ENCODE measurements at places on chromosomes 11 and 22.

- no peak for DNase-seq
These were observed 15.3 kb downstream of the MICAL2 start for GRCh38 chr11:12125609-12126149.

GRCh38 chr11:15863411-15863810, 492.9 kb downstream of the SOX6 start:
- DNase-seq: no peak

- DNase-seq: peak; percentile 8
These were observed 947.7 kb upstream of the TENM4 start for GRCh38 chr11:80388536-80388935.

- peak; percentile 77 for DNase-seq
These were observed 22.1 kb downstream of the LMO2 start for GRCh38 chr11:33869481-33870422.

DNA sequence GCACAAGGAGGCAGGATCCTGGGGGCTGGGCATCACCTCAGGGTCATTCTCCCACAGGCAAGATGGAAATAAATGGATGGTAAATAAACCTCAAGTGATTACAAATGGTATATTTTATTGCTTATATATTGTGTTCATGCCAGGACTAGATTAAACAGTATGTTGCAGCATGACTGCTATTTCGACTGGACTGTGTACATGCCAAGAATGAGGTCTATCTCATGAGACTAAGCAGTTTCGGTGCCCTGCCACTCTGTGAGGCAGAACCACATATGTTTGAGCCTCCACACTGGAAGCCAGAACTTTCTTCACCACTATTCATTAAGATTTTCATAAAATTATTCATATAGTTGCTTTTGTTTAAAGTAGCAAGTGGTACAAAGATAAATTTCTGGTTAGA, 140.2 kb downstream of the DDX10 start:
- no peak for DNase-seq

DNA sequence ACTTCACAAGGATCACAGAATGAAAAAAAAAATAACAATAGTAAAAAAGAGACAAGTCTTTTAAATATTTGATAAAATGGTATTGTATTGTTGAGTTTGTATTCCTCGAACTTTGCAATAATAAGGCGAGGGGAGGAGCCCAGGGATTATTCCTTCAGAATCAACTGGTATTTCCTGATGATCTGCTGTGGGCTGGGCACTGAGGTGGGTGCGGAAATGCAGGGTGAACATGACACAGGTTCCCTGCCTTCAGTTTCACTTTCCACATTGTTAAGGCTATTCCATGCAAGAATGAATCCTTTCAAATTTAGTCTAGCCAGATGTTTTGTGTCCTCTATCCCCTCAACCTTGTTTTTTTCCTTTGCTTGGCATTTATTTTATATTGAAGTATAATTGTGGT, 2.1 kb upstream of the EIF3M start:
- DNase-seq: peak; percentile 4

DNA sequence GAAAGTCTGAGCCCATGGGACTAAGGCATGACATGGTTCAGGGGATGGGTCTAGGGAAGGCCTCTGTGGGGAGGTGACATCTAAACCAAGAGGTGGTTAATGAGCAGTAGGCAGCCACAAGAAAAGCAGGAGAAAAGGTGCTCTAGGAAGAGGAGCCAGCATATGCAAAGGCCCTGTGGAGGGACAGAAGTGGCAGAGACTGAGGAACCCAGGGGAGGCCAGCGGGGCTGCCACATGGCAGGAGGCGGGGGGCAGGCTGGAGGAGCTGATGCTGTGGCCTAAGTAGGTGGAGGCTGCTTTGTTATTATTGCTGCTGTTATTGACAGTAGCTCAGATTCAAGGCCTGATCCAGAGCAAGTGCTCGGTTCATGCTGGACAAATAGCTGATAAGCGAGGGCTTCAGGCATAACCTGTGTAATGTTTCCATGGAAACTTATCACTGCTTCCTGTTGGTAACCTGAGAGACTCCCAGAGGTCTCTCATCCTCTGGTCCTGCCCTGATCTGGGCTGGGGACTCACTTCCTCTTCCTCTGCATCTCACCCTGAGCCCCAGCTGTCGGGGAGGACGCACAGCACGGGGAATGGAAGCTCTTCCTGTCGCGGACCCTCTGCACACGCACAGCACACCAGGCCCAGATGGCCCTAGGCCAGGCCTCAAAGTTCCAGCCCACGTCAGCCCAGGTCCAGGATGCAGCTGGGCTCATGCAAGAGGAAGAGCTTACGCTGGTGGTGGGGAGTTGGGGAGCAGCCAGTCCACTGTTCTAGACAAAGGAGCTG, 75.2 kb upstream of the TP53I11 start:
- peak; percentile 38 for DNase-seq

GRCh38 chr11:10307400-10308200, 2.7 kb downstream of the ADM start:
- DNase-seq: peak; percentile 88

DNA sequence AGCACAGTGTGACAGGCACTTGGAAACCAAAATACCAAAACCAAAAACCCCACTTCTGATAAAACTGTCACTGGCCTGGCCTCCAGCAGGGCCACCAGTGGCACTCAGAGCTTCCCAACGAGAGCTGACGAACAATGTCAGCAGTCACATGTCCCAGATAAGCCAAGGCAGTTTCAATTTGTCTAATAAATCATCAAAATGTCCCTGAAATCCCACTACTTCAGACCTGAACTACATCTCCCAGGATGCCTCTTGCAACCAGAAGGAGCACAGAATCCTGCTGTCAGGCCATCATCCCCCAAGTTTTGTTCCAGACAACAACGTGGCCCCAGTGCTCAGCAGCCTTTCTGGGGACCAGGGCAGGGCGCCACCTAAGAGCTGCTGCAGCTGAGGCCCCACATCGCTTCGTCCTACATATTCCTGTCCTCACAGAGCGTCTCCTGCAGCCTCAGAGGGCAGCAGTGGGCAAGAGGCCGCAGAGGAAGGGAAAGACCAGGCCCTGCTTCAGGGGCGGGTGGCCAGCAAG, 25.1 kb downstream of the LRFN4 start:
- DNase-seq: no peak

DNA sequence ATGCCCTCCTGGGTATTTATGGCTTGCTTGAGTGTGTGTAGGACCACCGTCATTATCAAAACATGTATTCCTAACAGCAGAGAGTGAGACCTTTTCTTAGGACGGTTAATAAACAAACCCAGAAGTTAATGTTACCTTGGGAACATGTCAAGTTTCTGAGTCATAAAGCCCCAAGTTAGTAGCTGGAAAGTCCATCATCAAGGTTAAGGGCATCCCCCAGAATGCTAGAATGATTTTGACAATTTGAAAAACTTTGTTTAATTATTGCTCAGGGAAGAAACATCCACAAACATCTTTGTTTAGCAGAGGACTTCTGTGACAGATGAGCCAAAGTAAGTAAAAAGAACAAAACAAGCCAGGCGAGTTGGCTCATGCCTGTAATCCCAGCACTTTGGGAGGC, 20.0 kb downstream of the CAVIN3 start:
- no peak for DNase-seq

DNA sequence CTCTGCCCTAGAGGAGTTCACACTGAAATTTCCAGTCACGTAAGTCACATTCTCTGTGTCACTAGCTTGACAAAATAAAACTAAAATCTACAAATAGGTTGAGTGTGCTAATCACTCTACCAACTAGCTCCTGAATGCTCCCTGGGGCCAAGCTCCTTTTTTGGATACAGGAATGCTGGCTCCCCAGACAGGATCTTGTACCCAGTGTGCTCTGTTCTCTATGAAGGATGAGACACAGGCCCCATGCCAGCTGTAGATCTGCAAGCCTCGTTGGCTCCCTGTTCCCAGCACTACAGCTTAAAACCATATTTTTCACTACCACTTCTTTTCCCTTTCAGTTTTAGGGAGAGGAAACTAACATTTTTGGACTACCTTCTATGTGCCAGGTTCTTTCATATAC, 3.7 kb upstream of the IPO7 start:
- DNase-seq: peak; percentile 21

DNA sequence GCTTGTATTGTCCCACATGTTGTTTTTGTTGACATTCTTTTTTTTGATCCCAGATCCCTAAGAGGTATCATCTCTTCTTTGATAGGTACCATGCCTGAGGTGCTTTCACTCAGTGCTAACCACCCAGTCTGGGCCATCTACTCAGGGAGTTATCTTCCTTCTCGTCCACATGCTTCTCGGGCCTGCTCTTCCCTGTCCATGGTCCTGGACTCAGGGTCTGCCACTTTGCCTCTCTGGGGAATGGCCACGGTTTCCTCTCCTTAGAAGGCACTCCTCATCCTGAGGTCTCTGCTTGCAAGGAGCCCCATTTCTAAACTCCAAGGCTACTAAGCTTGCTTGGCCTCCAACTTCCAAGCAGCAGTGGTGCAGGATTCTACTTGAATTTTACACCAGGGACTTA, 227.0 kb upstream of the NCAM1 start:
- DNase-seq: peak; percentile 52

DNA sequence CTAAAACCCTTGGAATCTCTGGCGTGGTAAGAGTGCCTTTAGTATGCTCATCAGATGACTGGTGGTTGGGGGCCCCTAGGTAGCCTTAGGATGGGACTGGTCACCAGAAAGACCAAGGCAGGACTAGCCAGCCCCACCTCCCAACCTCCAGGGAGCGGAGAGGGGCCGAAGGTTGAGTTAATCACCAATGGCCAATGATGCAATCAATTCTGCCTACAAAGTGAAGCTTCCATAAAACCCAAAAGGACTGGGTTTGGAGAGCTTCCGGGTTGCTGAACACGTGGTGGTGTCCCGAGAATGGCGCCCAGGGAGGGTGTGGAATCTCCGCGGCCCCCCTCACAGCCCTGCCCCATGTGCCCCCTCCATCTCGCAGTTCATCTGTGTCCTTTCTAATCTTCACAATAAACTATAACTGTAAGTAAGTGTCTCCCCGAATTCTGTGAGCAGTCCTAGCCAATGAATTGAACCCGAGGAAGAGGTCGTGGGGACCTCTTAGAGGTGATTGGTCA, 66.4 kb upstream of the SLC22A12 start:
- no peak for DNase-seq

DNA sequence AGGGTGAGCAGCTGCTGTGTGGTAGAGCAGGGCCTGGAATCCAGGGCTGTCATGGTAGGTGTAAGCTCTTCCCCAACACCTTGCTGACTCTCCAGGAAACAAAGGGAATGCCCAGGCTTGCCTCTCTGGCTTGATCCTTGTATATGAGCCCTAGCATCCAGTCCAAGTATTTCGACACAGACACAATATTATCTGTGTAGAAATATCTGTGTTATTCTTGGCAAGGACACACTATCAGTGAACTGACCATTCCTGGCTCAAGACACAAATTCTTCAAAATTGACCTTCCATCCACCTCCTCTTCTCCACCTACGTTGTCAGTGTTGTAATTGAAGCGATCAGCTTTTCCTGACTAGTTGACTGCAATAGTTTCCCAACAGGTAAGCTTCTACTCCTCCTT, 312.0 kb upstream of the NARS2 start:
- no peak for DNase-seq

DNA sequence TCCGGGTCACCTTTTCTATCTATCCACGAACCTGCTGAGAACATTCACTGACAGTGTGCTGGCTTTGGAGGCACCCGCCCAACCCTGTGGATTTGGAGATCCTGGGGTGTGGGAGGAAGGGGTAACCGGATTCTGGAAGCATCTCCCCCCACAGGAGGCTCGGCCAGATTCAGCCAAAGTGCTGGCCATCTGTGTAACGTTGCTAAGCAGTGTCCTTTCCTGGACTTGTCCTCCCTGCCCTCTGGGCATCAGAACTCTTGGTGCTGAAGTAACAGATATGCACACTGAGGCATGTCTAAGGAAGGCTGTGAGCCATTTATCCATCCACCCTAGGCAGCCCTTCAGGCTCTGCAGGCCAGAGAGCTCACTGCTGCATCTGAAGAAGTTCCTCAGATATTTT, 85.7 kb downstream of the SNX19 start:
- DNase-seq: no peak

- DNase-seq: no peak
These were observed 5.5 kb upstream of the APOA1 start for GRCh38 chr11:116842909-116843308.

GRCh38 chr22:32760815-32761214, 40.7 kb upstream of the TIMP3 start:
- DNase-seq: no peak

DNA sequence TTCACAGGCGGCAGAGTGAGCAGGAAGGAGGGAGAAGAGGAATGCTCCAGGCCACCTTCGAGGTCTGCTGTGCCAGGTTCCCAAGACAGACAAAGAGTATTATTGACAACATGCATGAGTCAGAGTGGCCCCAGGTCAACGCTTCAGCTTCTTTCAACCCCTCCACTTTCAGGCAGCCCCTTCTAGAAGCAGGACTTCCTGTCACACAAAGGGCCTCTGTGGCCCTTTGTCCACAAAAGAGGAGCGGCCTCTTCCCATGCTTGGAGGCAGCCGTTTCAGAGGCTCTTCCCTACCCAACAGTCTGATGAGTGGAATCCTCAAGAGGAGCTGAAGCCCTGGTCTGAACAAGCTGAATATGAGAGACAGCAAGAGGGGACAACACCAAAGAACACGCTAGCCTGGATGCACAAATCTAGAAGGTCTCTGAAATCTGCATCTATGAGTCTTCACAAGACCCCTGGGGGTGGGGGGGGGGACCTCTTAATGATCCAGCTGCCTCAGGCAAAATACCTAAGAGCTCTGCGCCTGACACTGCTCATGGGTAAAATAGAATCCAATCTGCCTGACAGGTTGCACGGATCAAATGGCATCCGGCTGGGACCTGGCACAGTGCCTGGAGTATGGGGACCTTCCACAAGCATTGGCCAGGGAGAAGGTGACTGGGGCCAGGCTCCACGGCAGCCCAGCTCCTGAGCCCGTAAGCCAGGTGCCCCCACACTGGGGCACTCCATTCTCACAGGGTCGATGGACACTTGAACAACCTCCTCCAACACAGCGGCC, 67.5 kb downstream of the PACSIN2 start:
- DNase-seq: no peak

DNA sequence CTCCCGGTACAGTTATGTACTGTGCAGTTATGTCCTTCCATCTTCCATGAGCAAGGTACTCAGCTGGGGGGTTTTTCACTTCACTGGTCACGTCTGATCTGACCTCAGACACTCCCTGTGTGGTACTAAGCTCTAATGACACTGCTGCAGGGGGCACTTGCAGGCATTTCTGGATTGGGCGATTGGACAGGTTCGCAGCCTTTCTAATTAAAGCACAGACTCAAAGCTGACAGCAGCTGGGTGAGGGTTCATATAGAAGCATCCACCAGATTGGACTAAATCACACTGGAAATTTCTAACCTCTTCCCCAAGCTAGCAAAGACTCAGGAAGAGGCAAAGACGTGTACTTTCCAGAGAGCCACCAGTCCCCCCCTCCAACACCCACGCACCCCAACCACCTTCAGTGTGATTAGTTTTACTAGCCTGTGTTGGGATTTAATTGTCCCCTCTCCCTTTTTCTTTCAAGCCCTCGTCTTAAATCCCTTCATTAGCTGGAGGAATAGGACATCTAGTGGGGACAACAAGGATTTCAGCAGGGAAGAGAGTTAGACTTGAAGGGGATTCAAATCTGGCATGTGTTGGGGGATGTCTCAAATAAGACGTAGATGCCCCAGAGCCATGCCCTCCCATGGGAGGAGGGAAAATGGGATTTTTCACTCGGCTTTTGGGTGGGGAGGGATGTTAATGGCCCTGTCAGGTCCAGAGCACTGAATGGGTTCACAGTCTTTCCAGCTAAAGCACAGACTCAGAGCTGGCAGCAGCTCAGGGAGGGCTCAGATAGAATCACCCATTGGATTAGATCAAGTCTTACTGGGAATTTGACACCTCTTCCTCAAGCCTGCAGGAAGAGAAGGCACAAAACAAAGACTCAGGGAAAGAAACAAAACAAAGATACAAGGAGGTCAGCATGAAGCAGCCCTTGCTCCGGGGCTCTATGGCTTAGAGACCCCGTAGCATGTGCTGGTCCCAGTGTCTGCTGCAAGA, 10.9 kb downstream of the INS start:
- peak; percentile 82 for DNase-seq

All from GM23338 (cell line).